ENCODE measurements at places on chromosomes 5 and 9. TPM values are rescaled to one million over a fixed set of nuclear protein-coding genes. Genes with fewer than 3 reads are reported as not detected.

- no peak for DNase-seq
Measured at GRCh38 chr5:67925511-67925910, 290.0 kb upstream of the PIK3R1 start.

DNA sequence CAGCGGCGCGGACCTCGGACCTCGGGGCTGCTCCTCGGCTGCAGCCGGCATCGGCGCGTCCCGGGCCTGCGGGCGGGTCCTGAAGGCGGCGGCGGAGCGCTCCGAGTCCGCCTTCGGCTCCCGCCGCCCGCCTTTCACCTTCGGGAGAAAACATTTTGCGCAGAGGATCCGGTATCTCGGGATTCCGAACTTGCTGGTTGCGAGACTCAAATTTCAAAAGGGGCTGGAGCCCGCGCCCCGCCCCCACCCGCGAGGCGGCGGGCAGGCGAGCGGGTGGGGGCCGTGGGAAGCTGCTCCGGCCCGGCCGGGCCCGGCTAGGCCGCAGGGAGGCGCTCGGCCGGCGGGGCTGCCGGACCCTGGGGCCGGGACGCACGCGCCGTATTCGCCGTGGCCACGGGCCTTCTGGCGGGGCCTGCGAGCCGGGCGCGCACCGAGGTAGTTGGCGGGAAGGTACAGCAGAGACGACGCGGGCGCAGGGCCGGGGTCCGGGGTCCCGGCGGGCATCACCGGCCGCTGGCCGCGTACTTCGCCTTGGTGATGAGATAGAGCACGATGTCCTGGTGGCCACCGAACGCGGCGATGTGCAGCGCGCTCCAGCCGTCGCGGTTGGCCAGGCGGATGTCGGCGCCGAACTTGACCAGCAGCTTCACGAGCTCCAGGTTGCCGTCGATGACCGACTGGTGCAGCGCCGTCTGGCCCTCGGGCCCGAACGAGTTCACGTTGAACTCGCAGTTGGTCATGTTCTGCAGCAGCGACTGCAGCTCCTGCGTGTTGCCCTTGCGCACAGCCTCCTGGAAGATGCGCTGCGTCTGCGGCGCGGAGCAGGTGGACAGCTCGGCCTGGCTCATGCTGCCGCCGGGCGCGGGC lies 757 bp downstream of the NRARP start:
- DNase-seq, result peak; percentile 44

DNA sequence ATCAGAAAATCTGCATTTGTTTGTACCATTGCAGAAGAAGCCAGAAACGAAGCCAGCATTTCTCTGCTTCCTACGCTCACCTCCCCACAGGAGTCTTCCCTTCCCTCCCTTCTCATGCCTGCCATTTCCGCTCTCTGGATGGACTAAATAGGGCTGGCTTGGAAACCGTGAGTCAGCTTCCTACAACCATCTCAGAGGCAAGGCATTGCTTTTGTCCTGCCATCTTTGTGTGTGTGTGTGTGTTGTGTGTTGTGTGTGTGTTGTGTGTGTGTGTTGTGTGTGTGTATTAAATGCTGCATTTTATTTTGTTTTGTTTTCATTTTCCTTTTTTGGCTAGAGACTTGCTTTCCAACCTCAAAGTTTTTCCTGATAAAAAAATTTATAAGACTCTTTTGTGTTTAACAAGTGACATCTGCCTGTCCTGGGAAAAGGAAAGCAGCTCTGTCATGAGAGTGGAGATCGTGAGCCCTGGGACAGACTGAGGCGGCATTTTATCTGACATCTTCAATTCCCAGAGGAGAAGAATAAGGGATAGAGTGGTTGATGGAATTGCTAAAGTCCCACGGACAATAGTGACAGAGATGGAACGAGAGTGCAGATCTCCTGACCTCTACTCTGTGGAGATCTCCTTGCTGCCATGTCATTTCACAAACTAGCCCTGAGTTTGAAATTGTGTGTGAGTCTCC lies 7.5 kb upstream of the EGFLAM start:
- DNase-seq, result no peak

DNA sequence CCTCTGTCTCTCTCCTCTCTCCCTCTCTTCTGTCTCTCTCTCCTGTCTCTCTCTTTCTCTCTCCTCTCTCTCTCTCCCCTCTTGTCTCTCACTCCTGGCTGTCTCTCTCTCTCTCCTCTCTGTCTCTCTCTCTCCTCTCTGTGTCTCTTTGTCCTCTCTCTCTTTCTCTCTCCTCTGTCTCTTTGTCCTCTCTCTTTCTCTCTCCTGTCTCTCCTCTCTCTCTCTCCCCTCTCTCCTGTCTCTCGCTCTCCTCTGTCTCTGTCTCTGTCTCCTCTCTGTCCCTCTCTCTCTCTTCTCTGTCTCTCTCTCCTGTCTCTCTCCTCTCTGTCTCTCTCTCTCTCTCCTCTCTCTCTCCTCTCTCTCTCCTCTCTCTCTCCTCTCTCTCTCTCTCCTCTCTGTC lies 25.0 kb downstream of the STK32A start:
- DNase-seq, result no peak

GRCh38 chr5:107831612-107832395 lies 161.1 kb upstream of the EFNA5 start:
- DNase-seq, result no peak

DNA sequence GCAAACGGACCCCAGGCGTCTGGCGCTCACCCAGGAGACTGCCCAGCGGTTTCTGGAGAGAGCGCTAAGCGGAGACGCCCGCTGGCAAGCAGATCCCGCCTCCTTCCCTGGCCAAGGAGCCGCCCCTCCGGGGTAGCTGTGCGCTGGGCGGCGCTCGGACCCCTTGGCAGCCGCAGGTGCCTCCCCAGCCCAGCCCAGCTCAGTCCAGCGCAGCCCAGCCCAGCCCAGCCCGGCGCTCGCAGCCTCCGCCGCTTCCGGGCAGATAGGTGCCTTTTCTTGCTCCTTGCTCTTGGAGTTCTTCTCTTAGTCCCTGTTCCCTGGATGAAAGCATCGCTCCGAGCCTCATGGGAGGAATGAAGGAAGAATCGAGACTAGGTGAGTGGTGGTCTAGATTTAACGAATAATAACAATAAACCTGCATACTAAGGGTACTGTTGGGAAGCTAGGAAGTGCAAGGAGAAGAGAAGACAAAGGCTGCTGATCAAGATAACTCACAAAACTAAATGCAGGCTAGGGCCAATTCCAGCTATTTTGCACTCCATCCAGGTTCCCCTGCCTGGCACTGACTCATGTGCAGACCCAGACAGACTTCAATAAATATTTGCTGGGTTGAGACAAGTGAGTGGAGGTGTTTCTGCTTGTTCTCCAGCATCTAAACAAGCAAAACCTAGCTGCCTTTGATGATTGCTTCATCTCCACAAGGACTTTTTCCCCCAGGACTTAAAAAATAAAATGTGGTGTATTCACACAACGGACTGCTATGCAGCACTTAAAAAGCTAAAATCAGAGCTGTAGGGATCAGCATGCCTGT lies at the start of gene STK32A:
TSS of gene STK32A (plus strand) at position 202 of the 811 bp plus-strand sequence. CDS start 4,609 bp downstream, outside the sequence.
- no peak for DNase-seq

DNA sequence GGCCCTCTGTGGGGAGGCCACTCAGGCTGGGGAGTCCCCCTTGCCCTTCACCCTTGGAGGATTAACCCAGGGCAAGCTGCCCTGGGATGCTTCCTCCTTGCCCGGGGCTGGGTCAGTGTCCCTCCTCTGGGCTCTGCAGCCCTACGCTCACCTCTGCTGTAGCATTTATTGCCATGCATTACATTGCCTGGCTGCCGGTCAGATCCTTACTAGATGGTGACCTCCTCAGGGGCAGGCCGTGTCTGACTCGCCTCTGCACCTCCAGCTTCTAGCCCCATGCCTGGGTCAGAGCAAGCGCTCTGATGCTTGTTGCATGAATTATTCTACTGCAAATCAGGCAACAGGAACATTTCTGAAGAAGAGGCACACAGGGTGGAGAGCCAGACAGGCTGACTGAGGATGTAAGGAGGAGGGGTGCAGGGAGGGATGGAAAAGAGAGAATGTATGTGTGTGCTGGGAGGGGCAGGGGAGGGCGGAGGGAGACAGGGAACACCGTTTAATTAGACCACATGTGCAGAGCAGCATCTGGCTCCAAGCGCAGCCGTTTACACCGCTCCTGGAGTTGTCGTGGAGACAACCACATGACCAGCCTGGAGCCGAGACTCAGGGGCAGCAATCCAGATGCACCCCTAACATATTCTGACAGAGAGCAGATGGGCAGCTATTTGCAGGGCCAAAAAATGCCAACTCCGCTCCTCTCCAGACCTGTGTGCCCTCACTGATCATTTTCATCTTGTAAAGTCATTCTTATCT lies 117.0 kb downstream of the CRB2 start:
- no peak for DNase-seq

- peak; percentile 97 for DNase-seq
Measured at GRCh38 chr5:40755407-40756365, at the start of gene TTC33. Gene TTC33, minus strand, starts transcription at chr5:40755961. Its CDS starts 8,943 bp downstream, at chr5:40747018.

DNA sequence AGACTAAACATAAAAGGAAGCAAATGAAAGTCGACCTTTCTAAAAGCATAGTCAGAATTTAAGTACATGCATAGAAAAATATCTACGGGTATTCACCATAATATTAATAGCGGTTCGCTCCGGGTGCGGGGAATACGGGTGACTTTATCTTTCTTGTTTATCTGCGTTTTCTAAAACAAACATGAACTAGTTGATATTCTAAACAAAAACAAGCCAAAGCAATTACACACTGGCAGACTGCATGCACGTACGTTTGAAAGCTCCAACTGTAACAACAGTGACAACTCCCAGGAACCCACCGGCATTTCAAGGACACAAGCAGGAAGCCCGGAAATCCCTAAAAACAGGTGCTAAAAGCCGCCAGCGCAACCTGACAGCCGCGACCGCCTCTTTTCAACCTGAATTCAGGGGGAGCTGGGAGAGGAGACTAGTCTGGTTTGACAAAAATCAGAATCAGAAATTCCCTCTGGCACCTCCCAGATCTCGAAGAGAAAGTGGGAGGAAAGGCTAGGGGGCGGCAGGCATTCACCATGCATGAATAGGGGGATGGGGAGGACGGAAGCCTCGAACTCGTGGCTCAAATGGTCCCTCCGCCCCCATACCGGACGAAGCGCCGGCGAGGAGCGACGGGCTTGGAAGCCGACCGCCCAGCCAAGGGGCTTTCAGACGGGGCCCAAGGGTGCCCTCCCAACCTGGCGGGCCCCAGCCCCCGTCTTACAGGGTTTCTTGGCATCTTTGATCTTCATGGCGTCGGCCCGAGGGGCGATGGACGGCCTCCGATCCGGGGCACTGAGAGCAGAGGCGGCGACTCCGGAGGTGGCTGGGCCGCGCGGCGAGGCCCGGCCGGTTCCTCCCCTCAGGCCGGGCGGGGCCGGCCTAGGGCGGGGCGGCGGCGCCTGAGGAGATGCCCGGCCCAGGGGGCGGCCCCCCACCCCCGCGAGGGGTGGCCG lies at the start of gene PANK3:
TSS of gene PANK3 (minus strand) at position 831 of the 950 bp plus-strand sequence. CDS start at position 746, 85 bp downstream.
- no peak for DNase-seq

DNA sequence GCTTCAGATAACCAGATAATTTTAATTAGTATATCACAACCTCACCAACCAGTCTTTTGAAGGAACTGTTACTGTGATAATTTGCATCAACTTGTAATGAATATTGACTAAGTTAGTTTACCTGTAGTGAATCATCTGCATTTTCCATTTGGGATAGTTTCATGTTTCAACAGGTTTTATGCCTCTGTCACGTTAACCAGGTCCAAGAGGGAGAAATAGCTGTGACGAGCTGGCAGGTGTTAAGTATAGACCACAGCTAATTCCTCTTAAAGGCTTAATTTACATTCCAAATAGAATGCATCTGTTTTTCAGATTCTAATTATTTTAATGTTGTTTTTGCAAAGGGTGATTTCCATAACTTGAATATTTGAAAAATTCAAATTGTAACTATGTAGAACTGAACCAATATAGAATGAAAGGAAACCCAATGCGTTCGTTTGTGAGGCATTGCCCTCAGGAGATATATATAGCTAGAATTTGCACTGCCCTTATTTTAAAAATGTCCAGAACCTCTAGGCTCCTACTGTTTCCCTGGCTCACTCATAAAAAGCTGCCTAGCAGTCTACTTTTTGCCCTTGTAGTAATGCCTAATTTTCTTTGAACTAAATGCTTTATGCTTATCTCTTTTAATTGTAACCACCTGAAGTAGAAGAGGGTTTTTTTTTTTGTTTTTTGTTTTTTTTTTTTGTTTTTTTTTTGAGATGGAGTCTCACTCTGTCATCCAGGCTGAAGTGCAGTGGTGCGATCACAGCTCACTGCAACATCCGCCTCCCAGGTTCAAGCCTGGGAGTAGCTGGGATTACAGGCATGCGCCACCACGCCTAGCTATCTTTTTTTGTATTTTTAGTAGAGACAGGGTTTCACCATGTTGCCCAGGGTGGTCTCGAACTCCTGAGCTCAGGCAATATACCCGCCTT lies 270.5 kb downstream of the SMARCA2 start:
- DNase-seq, result no peak

GRCh38 chr5:147981074-147981473 lies 74.7 kb upstream of the C5orf46 start:
- DNase-seq, result no peak

- no peak for DNase-seq
Measured at GRCh38 chr5:115842089-115842935, 577 bp downstream of the AP3S1 start.

DNA sequence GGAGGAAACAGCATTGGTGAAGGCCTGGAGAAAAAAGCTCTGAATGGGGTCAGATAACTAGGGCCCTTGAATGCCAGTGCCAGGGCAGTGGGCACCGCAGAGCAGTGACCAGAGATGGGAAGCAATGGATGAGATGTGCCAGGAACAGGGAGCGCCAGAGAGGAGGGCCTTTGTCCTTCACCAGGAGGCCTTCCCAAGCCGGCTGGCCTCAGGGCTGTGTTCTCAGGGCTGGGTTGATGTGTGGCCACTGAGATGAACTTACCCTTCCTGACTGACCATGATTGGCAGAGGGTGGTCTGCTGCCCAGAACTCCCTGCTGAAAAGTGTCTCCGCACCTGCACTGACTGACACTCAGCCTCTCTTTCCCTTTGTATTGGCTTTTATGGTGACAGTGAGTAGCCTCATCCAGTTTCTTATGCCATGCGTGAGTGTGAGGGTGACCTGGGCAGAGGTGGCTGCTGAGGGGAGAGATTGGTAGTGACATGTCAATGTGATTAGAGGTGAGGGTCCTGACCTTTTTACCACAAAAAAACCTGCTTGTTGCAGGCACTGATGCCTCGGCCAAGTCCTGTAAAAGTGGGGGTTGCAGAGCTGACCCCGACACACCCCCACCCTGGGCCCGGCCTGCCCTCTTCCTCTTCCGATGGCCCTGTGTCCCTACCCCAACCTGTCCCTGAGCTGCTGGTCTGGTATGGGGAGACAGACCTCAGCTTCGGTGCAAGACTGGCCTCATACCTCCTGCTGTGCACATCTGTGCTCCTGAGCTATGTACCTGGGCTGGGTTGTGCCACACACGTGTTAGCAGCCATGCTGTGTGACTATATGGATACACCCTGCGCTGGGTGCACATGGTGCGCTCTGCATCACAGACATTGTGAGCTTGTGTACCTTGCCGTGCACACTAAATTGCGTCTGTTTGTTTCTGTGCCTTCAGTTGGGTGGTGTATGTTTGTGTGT lies 57.1 kb upstream of the PSD2 start:
- DNase-seq, result no peak

- DNase-seq, result no peak
Measured at GRCh38 chr5:58482536-58482935, 8.7 kb upstream of the GAPT start.

- no peak for DNase-seq
Measured at GRCh38 chr5:117302473-117302872, 727.9 kb upstream of the SEMA6A start.

Gene C1QTNF3
- total RNA-seq, result 5.1 TPM

Gene MSANTD3
- 15.9 TPM for total RNA-seq

Gene ELOVL7
- total RNA-seq, result 2.7 TPM

Gene KIF12
- total RNA-seq, result not detected

Gene CDH9
- total RNA-seq, result not detected

Gene PCDHGC4
- not detected for total RNA-seq

Gene NUTM2F
- not detected for total RNA-seq

Gene F12
- 6.5 TPM for total RNA-seq

Gene NDUFS4
- 93.5 TPM for total RNA-seq
